Fibroblast of gingiva (primary cell): ENCODE measurements at places on chromosomes 4 and X.

GRCh38 chrX:33087411-33087810 is 123.9 kb downstream of the DMD start:
- no peak for DNase-seq

DNA sequence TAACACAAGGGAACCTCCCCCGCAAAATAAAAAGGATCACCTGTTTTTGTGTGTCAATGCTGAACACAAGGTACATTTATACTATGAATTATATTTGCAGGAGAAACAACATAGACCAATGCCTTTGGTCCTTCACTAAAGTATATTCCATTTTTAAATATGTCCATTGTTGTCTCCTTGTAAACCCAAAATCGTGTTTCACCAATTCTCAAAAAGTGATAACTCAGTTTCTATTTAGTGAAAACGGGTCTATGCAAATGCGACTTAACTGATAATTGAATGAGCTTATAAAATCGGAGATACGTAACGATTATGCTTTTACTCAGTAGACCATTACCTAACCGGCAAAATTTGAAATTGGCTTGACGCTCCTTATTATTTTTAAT is 2.1 kb downstream of the BRWD3 start:
- no peak for DNase-seq

DNA sequence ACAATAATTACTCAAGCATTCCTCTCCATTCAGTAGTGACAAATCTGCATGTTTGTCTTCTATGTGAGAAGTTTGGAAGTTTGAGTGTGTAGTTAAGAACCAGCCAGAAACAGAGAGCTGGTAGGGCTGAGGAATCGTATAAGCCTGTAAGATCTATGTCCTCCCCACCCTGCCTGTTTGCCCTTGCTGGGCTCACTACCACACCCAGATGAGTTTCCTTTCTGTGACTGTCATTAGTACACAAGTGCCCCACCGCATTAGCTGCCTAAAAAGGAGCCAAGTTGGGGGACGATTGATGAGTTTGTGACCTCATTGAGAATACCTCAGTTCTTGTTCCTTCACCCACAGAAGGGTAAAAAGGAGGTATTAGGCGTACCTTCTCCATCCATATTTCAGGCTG is 28.3 kb downstream of the DOCK11 start:
- no peak for DNase-seq

DNA sequence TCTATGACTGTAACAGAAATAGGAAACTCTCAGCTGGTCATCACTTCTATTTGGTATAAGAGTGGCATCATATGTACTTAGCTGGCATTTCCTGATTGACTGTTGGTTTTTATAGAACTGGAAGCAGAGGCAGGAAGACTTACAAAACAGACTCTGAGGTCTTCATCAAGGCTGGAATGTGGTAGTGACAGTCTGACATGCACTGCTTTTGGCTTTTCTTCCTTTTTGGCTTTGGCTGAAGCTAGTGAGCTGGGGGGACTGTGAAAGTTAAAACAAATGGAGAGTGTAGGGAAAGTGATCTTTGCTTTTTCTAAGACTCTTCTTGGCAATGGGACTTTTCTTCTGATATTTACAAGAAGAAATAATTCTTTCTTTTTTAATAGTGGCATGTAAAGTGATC is 121.1 kb upstream of the SLC4A4 start:
- no peak for DNase-seq

GRCh38 chrX:119406776-119407175 is 7.6 kb downstream of the SLC25A43 start:
- no peak for DNase-seq

GRCh38 chr4:109378076-109378475 is 55.5 kb upstream of the SEC24B start:
- no peak for DNase-seq

- peak; percentile 99 for DNase-seq
Observed at GRCh38 chr4:1043651-1044468, 32.4 kb downstream of the FGFRL1 start.
